SJCRH30 (cell line): ENCODE measurements at places on chromosomes 3 and 15.

DNA sequence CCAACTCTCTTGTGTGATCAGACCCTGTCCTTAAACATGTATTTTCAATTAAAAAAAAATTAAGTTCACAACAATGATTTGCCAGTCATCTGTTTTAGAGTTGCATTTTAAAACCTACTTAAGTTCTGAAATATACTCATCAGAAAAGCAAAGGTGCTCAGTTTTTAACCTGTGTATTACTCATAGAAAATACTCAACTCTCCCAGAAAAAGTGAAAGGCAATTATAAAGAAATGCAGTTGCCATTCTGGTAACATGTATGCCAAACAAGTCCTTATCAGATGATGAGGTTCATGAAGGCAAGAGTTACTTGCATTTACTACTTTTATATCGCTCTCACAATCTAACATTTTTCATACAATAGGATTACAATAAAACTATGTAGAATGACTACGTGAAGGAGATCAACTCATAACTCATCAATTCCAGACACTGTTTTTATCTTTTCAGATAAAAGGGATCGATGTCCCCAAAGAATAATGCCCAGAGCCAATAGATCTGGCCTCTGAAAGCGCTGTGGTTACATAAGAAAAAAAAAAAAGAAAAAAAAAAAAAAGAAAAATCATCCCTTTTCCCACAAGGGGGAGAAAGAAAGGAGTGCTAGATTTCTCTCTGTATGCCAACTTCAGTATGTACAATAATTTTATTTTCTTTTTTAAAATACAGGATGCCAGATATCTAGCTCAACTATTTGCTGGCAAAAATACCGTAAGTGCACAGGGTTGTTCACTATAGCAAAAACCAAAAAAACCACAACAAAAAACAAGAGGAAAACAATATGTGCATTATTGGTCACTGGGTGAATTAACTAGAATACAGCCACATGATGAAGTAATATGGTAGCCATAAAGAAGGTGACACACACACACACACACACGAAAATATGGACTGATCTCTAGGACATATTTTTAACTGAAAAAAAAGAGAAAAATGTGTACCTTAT lies 137.4 kb downstream of the NR1I2 start:
- no peak for DNase-seq

- no peak for DNase-seq
Measured at GRCh38 chr3:169699070-169699469, 35.6 kb upstream of the MECOM start.

DNA sequence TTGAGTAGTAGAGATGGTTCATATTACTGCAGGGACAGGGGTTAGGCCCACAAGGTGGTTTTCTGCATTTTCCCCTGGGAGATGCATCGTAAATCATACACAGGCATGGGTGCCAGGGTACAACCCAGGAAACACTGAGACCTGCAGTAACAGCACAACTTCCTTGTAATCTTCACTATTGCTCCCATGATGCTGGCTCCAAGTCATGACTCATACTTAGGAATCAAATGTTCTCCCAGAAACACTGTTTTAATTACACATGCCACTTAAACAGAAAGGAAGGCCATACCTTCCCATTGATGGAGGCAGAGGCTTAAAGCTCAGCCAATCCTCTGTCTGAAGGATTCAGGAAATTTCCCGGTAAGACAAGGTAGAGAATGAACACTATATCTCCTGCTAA lies 106.5 kb downstream of the ERC2 start:
- DNase-seq: no peak

GRCh38 chr3:179182902-179183301 lies 34.7 kb downstream of the PIK3CA start:
- no peak for DNase-seq

DNA sequence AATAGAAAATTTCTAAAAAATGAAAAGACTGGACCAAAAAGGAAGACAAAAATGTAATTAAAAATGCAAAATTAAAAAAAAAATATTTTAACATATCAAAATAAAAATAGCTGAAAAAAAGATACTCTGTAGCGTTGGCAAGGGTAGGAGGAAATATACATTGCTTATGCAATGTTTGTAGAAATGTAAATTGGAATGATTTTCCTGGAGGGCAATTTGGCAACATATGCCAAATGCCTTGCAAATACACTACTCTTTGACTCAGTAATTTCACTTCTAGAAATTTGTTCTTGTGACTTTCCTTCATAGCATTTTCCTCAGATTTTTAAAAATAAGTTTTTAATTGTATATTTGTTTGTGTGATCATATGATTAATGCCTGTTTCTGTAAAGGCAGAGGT lies 296.6 kb downstream of the ZNF621 start:
- no peak for DNase-seq

GRCh38 chr3:106176734-106177133 lies 307.9 kb upstream of the CBLB start:
- no peak for DNase-seq

DNA sequence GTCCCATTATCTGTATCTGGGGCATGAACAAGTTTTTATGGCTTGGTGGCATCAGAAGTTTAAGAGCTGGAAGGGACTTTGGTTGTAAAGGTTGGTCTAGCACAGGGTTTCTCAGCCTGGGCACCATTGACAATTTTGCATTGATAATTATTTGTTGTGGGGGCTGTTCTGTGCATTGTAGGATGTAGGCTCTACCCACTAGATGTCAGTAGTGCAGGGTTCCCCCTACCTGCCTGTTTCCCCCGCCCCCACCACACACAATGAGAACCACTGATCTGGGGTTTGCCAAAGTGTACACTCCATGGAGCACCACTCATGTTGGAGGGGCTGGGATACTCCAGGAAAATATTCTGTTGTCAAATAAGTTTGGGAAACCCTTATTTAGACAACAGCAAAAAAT lies 42.7 kb downstream of the PLCL2 start:
- no peak for DNase-seq

DNA sequence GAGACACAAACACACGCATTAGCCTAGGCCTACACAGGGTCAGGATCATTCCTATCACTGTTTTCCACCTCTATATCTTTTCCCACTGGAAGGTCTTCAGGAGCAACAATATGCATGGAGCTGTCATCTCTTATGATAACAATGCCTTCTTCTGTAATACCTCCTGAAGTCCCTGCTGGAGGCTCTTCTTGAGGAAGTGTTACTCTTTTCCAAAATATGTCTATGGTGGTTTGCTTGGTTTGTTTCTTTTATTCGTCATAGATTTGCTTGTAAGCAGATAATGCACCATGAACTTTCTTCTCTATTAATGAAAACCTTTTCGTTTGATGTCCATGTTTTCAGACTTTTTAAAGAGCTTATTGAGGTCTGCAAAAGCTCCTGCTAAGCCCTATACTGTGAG lies 109.3 kb downstream of the GMPS start:
- no peak for DNase-seq

- DNase-seq: no peak
Measured at GRCh38 chr3:144003051-144003450, 31.4 kb downstream of the DIPK2A start.

DNA sequence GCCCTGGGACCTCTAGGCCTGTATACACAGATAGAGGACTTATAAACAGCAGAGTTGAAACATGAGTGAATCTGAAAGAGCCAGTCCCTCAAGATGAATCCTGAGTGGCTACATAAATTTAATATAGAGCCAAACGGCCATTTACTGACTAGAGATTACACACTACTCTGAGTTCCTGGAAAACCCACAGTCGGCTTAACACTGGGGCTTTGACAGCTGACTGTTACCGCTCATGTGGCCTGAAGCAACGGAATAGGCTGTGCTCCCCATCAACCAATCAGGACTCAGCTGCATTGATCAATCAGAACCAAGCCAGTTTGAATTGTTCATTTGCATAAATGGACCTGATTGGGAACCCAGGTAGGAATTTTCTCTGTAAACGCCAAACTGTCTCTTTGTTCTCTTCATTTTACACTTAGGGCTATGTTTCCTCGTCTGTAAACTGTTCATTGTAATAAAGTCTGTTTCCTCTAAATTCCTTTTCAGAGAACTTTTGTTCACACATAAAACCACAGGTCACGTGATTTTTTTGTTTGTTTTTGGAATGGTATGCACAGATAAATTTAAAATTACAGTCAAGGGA lies 40.5 kb downstream of the CCNL1 start:
- DNase-seq: no peak

DNA sequence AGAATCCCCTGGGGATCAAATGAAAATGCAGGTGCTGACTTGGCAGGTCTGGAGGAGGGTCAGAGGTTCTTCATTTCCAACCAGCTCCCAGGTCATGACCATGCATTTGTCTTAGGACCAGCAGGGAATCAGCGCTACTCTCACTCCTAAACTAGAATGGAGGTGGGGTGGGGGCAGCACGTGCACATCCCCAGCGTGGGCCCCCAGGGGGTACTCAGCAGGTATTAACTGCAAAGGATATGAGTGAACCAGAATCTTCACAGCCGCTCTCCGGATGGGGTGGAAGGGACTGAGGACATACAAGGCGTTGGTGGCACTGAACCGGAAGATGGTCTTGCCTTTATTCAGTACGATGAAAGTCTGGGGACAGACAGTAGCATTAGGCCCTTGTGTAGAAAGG lies 19.4 kb downstream of the SCN5A start:
- DNase-seq: no peak

DNA sequence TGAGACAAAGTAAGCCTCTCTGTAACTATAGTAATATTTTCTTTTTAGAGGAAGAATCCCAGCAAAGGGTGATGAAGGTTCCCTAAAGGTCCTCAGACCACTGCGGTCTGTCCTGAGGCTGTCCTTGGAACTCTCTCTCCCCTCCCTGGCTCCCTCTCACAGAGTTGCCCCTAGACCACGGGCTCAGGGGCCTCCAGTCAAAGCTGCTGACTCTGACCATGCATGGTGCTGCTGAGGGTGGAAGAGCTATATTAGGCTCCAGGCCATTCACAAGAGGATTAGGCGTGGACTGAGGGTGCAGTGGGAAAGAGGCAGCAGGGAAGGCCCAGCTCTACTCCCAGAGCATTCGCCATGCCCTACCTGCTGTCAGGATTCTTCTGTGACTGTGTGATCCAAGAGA lies 14.6 kb downstream of the CAPN3 start:
- DNase-seq: no peak

GRCh38 chr15:71152542-71152941 lies 37.3 kb downstream of the THSD4 start:
- DNase-seq: peak; percentile 20

DNA sequence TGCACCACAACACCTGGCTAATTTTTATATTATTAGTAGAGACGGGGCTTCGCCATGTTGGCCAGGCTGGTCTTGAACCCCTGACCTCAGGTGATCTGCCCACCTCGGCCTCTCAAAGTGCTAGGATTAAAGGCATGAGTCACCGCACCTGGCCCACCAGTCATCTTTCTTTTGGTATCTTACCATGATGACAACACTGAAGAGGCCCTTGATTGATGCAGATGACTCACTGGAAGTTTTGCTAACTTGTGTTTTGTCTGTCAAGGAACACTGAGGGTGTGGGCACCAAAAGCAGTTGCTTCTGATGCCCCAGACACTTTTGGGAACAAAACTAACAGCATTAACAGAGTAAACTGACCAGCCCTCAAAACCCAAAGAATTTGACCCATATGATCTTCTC lies 88.3 kb downstream of the MYO5A start:
- no peak for DNase-seq

GRCh38 chr15:37019479-37020433 lies 80.6 kb downstream of the MEIS2 start:
- DNase-seq: no peak

- DNase-seq: no peak
Measured at GRCh38 chr3:26029321-26029720, 239.4 kb downstream of the OXSM start.

DNA sequence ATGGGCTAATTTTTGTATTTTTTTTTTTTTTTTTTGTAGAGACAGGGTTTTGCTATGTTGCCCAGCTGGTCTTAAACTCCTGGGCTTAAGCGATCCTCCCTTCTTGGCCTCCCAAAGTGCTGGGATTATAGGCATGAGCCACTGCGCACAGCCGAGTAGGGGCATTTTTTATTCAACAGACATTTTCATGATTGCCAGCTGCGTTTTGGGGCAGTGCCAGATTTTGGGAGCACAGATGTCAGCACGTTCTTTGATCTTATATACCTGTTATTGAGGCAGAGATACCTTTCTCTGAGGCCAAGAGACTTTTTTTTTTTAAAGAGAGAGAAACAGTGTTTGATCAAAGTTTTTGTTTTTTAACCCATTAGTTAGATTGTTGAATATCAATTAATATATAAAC lies 16.8 kb downstream of the NEO1 start:
- no peak for DNase-seq

- no peak for DNase-seq
Measured at GRCh38 chr3:87987952-87988351, 70.9 kb downstream of the CGGBP1 start.

DNA sequence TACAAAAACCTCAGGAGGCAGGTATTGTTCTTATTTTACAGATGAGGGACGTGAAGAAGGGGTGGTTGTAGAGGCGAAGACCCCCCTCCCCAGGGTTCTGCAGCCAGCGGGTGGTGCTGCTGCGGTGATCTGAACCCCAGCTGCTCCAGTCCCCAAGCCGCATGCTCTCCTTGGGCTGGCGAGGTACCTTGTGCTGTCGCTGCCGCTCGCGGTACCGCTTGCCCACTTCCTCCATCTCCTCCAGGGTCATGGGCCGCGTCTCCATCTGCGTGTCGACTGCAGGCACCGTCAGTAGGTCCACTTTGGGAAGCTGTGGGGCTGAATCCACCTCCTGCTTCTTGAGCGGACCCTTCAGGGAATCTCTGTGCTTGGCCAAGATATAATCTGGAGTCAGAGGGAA lies 17.5 kb downstream of the EFCAB12 start:
- no peak for DNase-seq

DNA sequence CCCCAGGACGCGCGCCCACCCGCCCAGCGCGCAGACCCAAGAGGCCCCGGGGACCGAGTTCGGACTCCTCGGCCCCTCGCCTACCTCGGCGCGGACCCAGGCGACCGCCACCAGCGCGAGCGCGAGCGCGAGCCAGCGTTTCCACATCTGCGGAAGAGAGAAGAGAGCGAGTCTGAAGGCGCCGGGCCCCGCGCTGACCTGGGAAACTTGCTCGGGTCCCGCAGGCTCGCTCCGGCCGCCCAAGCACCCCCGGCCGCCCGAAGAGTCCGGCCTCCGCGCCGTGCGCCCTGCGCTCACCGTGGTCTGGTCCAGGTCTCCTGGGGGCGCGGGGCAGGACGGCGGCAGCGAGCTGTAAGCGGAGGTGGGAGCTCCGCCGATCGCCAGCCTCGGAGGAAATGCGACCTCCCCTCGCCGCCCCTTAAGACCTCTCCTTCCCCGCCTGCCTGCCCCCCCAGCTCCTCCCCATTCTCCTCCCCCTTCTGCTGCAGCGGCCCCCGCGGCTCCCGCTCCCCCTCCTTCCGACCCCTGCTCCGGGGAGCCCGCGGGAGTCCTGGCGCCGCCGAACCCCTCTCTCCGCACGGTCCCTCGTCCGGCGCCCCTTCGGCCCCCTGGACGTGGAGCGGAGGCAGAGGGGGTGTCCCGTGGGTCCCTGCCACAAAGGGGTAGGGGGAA lies at the start of gene FSTL1:
TSS of gene FSTL1 (minus strand) at position 393 of the 672 bp plus-strand sequence. CDS start at position 147, 246 bp downstream.
- peak; percentile 79 for DNase-seq

- DNase-seq: no peak
Measured at GRCh38 chr15:29569533-29570092, 252.7 kb downstream of the TJP1 start.

- no peak for DNase-seq
Measured at GRCh38 chr3:125203731-125204130, 8.8 kb downstream of the SLC12A8 start.
